CD4-positive, alpha-beta T cell (primary cell): ENCODE measurements at places on chromosomes 16 and 17. TPM values are rescaled to one million over a fixed set of nuclear protein-coding genes. Genes with fewer than 3 reads are reported as not detected.

TBX2 gene
- not detected for total RNA-seq

ACACA gene
- 26.0 TPM for total RNA-seq

KRTAP9-8 gene
- not detected for total RNA-seq

HAGH gene
- total RNA-seq: 20.9 TPM

CA4 gene
- not detected for total RNA-seq

IGSF6 gene
- total RNA-seq: 0.31 TPM

KCNH4 gene
- 0.17 TPM for total RNA-seq

SLC47A1 gene
- total RNA-seq: not detected

RNF227 gene
- 3.5 TPM for total RNA-seq

CACNA1H gene
- 6.3 TPM for total RNA-seq

MFAP4 gene
- not detected for total RNA-seq

TPSAB1 gene
- total RNA-seq: not detected

ABI3 gene
- 5.6 TPM for total RNA-seq

- no peak overlapping the region for H3K27ac ChIP-seq
- no peaks in the 10 kb centered on the region for H3K4me1 ChIP-seq
- peaks cover 10% of the 10 kb centered on the region for H3K36me3 ChIP-seq
- no peaks in the 10 kb centered on the region for H3K27me3 ChIP-seq
- H3K4me3 ChIP-seq: no peak overlapping the region
Measured at GRCh38 chr17:57385975-57386374, 129.7 kb downstream of the MSI2 start.

DNA sequence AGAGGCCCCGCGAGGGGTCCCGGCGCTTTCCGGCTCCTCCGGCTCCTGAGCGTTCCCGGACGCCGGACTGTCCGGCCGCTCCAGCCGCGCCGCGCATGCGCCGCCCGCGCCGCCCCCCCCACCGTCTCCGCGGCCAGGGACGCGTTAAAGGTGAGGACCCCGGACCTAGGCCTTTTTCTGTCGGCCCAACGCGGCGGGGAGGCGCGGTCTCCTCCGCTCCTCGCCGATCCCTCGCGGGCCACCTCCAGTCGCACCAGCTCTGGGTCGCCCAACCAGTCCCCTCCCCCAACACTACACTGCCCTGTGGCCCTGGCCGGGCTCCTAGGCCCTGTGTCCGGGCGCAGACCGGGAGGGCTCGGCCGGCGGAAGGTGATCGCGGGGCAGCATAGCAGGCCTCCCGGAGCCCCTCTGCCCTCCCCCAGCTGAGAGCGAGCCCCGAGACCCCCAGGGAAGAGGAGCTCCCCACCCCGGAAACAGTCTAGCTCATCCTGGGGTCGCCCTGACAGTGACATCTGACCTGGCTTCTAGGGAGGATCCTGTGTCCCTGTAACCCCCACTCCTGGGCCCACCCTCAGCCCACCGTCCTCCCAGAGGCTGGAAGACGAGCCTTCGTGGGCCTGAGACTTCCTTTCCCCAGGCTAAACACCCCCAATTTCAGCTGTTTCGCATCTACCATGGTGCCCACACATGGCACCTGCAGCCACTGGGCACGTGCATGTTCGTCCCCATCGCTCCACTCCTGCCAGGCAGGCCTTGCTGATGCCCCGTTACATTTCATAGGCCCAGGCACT, 14.7 kb upstream of the BCAR1 start:
- no peaks in the 10 kb centered on the region for H3K36me3 ChIP-seq
- no peak overlapping the region for H3K27ac ChIP-seq
- no peak for DNase-seq
- peaks cover 15% of the 10 kb centered on the region for H3K4me1 ChIP-seq
- H3K27me3 ChIP-seq: peaks cover 50% of the 10 kb centered on the region

- H3K4me1 ChIP-seq: no peaks in the 10 kb centered on the region
- H3K27ac ChIP-seq: no peak overlapping the region
- no peaks in the 10 kb centered on the region for H3K36me3 ChIP-seq
- no peak for DNase-seq
- no peaks in the 10 kb centered on the region for H3K27me3 ChIP-seq
Measured at GRCh38 chr17:13843862-13844635, 225.3 kb upstream of the COX10 start.

DNA sequence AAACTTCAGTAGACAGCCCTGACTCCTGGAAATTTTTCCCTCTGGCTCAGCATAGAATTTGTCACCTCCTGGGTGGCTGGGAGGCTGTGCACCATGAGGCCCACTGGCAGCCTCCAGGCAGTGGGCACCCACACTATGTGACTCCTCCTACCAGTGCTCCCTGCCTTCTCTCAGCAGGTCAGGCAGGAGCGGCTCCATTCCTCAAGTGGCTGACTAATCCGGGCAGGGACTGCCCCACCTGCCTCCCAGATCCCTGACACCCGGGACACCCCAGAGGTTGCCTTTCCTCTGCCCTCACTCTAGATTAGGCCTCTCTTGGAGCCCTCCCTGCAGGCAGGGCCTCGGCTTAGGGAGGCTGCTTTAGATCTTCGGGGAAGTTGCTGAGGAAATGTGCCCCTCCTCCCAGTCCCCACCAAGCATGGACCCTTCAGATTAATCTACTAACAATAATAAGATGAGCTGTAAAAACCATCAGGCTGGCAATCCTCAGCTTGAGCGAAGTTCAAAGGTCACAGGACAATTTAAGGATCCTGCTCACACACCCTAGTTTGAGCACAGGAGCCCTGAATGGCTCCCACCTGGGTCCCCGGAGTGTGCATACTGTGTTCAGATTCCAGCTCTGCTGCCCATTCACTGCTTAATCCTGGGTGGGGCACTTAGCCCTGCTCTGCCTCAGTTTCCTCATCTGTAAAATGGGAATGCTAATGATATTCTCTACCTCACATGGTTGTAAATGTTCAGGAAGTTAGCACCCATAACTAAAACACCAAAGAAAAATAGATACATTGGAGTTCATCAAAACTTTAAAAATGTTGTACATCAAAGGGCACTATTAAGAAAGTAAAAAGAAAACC, 10.0 kb upstream of the MYCBPAP start:
- DNase-seq: no peak
- H3K27me3 ChIP-seq: peaks cover 5% of the 10 kb centered on the region
- H3K36me3 ChIP-seq: no peaks in the 10 kb centered on the region
- H3K4me1 ChIP-seq: no peaks in the 10 kb centered on the region
- no peak overlapping the region for H3K27ac ChIP-seq
- no peak overlapping the region for H3K4me3 ChIP-seq

DNA sequence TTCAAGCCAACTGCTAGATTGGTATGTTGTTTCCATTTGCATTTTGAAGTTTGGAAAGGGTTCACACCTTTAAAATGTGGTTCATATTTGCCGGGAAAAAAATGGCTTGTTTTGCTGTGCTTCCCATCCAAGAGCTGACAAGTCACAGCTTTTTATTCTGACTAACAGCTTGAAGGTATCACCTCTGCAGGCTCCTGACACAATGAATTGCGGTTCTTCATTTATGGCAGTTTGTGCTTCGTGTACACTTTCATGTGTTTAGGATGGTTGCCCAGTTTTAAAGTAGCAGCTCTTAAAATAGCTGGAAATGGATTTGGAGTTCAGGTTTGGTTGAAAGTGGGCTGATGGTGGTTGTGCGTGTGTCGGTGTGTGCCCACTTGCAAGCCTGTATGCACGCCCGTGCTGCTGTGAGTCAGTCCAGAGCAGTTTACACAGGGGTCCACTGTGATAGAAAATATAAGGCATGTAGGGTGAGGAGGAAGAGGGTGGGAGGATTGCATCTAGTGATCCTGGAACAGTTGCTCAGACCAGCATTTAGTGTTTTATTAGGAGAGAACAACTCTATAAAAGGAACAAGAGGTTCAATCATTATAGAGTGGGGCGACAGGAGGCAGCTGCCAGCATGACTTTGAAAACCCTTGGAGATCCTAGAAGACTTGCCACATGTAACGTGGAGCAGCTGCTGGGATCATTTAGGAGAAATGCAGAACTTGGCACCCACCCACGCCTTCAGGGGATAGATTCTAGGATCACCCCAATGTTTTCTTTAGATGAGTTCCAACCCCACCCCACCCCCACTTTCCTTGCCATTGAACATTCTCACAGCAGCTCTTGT, 108.0 kb upstream of the TBX2 start:
- DNase-seq: no peak
- H3K27me3 ChIP-seq: no peaks in the 10 kb centered on the region
- no peak overlapping the region for H3K27ac ChIP-seq
- no peaks in the 10 kb centered on the region for H3K36me3 ChIP-seq

GRCh38 chr17:3669085-3669347, 404 bp downstream of the EMC6 start:
- H3K4me1 ChIP-seq: peaks cover 25% of the 10 kb centered on the region
- H3K27me3 ChIP-seq: no peaks in the 10 kb centered on the region
- no peak for DNase-seq
- peaks cover 6% of the 10 kb centered on the region for H3K36me3 ChIP-seq
- H3K27ac ChIP-seq: peak overlapping the region; percentile 67

- peaks cover 8% of the 10 kb centered on the region for H3K36me3 ChIP-seq
- H3K4me1 ChIP-seq: peaks cover 15% of the 10 kb centered on the region
- no peak overlapping the region for H3K27ac ChIP-seq
- no peaks in the 10 kb centered on the region for H3K27me3 ChIP-seq
- peak overlapping the region; percentile 69 for H3K4me3 ChIP-seq
Measured at GRCh38 chr17:31857920-31858641, 963 bp downstream of the COPRS start.

DNA sequence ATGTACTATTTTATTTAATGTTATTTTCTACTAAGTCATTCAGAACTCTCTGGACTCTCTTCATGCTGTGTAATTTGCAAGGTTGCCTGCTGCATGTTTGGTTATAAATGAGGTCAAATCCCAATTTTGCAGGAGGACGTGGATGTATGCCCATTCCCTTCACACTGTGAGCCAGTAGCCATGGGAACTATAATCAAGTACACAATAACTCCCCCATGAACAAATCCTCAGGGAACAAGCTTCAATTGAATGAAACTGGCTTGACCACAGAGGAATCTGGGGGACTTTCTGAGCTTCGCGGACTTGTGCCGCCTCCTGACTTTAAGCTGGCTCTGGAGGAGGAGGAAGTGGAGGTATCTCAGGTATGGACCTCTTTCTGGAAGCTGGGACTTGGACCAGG, 14.6 kb upstream of the KCTD13 start:
- no peak for DNase-seq
- no peaks in the 10 kb centered on the region for H3K36me3 ChIP-seq
- H3K27ac ChIP-seq: no peak overlapping the region
- peaks cover 3% of the 10 kb centered on the region for H3K27me3 ChIP-seq
- H3K4me1 ChIP-seq: no peaks in the 10 kb centered on the region

- no peaks in the 10 kb centered on the region for H3K27me3 ChIP-seq
- H3K4me1 ChIP-seq: peaks cover 62% of the 10 kb centered on the region
- DNase-seq: no peak
- no peak overlapping the region for H3K27ac ChIP-seq
Measured at GRCh38 chr17:45294506-45294905, 22.3 kb downstream of the MAP3K14 start.

- H3K36me3 ChIP-seq: no peaks in the 10 kb centered on the region
- no peaks in the 10 kb centered on the region for H3K4me1 ChIP-seq
- H3K4me3 ChIP-seq: no peak overlapping the region
- no peak for DNase-seq
- H3K27ac ChIP-seq: no peak overlapping the region
- peaks cover 2% of the 10 kb centered on the region for H3K27me3 ChIP-seq
Measured at GRCh38 chr16:80265624-80266306, 275.0 kb upstream of the DYNLRB2 start.

- H3K27ac ChIP-seq: peak overlapping the region; percentile 65
- peak overlapping the region; percentile 86 for H3K4me3 ChIP-seq
- peaks cover 52% of the 10 kb centered on the region for H3K4me1 ChIP-seq
- H3K36me3 ChIP-seq: peaks cover 18% of the 10 kb centered on the region
- H3K27me3 ChIP-seq: no peaks in the 10 kb centered on the region
- peak; percentile 48 for DNase-seq
Measured at GRCh38 chr16:66605177-66605978, 874 bp downstream of the CMTM3 start.
